ENCODE measurements at places on chromosomes 1 and 21.
A peak's percentile ranks its signal among the peaks of the same experiment; 100 is the strongest.

DNA sequence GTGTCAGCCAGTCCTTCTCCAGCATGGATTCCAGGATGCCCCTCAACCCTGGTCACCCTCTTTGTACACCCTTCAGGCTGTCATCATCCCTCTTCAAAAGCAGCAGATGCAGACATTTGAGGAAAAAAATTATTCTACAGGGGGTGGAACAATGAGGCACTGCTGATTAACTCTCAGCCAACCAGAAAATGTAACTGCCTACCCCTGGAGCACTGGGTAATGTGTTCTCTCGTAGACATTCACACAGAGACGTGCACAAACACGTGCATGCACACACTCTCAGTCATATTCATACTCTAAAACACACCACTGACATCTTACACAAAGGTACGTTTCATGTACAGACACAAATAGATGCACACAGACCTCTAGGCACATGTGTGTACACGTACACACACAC lies 175.4 kb downstream of the TRABD2B start:
- DNase-seq = no peak

DNA sequence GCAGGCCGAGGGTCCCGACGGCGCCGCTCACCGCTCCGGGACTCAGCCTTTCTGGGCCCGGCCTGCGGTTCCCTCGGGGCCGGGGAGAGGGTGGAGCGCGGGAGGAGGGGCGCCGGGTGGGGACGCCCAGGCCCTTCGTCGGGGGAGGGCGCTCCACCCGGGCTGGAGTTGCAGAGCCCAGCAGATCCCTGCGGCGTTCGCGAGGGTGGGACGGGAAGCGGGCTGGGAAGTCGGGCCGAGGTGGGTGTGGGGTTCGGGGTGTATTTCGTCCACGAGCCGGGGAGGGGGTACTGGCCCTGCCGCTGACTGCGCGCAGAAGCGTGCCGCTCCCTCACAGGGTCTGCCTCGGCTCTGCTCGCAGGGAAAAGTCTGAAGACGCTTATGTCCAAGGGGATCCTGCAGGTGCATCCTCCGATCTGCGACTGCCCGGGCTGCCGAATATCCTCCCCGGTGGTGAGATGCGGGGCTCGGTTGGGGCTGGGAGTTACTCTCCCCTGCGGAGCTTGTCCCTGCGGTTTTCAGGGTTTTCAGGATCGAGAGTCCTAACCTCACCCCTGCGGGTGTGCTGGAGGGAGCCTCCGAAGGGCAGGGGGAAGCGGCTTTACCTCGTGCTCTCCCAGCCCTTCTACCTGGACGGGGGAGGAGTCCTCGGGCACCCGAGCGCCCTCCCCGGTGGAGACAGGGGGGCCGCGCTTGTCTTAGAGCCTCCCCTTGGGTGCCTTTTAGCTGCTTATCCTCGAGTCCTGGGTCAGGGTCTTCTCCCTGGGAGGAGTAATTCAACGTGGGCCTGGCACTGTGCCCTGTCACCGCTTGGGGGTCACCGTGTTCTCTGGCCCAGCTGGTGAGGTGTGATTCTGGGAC lies 2.1 kb downstream of the SAMD11 start:
- DNase-seq = no peak

DNA sequence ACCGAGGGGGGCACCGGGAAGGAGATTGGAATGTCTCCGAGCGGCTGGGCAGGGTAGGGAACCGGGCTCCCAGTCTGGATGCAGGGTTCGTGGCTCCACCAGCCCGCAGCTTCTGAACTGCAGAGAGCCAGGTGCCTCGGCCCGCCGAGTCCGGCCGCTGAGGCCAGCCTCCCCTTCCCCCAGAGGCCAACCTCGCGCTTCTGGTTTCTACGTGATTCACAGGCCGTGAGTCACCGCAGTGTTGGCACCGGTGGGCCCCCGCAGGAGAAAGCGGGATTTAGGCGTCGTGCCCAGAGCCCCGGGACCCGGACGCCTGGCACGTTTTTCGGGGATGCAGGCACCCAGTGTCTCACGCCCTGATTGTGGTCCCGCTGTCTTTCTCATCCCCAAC lies 458 bp downstream of the CRABP2 start:
- no peak for DNase-seq

GRCh38 chr1:170305777-170306512 lies 160.2 kb downstream of the NTMT2 start:
- DNase-seq = no peak

DNA sequence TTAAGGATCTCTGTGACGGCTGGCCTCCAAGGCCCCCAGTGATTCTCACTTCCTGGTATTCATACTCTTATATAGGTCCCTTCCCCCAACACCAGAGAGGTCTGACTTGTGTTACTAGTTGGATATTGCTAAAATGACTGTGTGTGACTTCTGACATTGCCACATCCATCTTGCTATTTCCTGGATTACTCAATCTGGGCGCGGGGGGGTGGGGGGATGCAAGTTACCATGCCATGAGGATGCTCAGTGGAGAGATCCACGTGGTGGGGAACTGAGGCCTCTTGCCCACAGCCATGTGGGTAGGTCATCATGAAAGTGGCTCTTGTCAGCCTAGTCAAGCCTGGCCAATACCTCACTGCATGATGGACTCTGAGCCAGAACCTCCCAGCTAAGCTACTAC lies 117.0 kb downstream of the UBE2U start:
- no peak for DNase-seq

GRCh38 chr1:119791377-119791776 lies 19.9 kb downstream of the REG4 start:
- DNase-seq = no peak

GRCh38 chr21:46457801-46458314 lies 833 bp upstream of the DIP2A start:
- peak; percentile 44 for DNase-seq
